ENCODE measurements at places on chromosomes 6 and 20.

DNA sequence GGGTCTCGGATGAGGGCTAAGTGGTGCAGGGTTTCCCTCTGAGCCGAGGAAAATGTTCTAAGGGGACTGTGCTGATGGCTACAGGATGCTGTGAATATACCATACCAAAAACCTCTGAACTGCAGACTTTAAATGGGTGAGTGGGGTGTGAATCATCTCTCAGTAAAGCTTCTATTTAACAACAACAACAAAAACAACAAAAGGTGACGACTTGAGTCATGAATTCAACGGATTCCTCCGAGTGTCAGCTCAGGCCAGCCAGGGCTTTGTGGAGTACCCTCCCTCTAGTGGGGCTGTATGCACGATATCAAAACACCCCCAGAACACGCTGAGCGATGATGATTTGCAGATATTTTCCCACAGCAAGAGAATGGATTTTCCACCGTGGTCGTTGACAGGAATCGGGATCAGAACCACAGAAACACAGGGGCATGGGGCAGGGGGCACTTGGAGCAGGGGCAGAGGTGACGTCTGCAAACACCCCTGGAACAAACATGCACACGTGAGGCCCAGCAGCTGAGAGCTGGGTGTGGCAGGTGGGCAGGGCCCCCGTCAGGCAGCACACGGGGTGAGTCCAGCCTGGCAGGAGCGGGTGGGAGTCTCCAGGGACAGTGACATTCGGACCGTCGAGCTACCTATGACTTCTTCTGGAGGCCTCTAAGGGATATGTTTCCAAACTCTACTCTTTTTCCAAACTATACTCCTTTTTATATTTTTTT, 38.6 kb downstream of the SLC2A4RG start:
- DNase-seq = no peak

DNA sequence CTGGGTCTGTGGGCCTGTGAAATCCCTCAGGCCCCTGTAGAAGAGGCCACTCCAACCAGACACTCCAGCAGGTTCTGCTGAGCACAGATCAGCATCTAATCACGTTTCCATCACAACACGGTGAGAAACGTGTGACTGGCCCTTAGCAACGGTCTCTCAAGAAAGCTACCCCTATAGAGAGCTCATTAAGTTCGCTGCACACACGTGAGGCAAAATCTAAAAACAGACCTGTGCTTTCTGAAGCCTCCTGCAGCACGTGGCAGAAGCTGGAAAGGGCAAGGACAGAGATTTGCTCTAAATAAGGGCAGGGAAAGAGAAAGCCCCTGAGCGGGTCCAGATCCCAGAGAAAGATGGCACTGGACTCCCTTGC, 56.5 kb downstream of the GPR6 start:
- DNase-seq = no peak

DNA sequence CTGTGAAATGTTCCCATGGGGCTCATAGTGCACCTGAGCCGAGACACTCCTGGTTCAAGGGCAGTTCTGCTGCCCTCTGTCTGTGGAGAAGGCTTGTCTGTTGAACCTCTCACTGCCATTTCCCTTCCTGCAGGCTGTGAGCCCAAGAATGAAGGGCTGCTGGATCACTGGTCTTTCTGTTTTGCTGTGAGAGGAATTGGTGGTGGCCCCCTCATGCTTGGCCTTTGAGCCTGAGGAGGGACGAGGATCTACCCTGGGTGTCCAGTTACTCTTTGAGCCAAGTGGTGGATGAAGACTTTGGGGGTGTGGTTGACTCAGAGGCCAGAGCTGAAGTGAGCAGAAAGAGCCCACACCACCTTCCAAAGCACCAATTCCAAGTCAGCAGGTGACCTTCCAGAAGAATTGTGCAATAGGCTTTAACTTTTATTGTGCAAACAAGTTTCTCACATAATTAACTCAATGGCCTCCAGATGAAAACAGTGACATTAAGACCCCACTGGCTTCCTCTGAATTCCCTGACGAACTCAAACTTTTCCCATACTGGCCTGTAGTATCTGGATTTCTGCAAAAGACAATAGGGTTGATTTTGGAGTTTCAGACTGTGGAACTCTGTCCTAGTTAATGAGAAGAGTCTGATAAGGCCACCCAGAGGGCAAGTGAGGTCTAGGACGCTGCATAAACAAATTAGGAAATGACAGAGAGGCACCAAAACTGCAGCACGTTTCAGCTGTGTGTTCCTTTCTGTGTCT, 101.5 kb downstream of the PHACTR3 start:
- no peak for DNase-seq

- no peak for DNase-seq
These were observed 30.8 kb upstream of the CEP162 start for GRCh38 chr6:84258268-84258667.

- DNase-seq = no peak
These were observed 25.6 kb upstream of the HLA-DQB1 start for GRCh38 chr6:32692019-32692418.

DNA sequence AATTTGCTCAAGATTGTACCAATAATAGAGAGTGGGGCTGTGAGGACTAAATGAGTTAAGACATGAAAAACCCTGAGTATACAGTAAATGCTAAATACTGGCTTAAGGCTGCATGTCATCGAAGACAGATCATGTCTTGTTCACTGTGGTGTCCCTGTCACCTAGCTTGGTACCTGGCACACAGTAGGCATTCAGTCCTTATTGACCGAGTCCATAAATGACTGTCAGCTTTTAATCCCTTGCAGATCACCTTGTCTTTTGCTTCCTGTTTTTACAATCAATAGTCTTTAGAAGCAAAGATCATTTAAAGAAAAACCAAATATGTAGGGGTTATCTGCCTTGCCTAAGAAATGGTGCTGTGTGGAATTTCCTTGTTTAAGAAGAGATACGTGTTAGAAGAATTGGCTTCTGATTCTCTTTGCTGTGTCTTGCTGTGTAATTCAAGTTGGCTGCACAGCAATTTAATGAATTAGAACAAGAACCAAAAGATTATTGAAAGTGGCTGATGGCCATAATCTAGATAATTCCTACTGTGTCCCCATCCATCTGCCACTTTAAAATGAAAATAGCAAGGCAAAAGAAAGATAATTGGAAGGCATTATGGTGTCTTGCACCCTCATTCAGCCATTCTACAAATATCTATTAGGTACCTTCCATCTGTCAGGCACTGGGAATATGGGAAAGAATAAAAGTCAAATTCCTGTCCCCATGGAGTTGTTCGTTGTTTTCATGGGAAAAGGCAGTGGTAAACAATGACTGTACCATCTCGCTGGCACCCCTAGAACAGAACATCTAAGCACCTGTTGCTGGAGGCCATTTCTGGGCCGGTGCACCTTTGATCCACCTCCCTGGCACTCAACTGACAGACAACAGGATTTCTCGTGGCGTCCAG, 12.4 kb upstream of the MAPK13 start:
- no peak for DNase-seq

DNA sequence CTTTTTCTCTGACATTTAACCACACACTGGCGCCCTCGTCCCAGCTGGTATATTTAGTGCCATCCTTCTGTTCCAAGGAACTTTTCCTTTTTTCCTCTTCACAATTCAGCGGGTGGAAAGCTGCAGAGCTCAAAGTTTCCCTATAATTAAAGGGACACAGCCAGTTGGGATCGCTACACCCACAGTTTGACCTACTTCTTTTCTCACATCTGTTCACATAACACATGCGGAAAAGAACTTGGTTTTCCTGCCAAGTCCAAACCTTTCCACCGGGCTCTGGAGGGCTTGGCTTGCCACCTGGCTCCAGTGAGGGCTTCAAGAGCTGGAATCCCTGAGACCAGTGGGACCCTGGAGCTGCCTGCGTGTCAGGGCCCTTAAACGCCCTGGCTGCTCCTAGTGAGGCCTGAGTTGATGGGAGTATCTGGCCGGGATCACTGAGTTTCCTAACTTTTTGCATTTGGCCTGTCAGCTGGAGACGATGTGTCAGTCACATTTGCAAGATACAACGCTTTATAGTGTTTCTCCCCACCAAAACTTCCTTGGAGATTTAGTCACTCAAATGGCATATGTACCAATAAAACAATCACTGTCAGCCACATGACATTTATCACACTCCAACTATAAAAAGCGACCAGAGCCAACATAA, 176.0 kb downstream of the SASH1 start:
- DNase-seq = no peak

DNA sequence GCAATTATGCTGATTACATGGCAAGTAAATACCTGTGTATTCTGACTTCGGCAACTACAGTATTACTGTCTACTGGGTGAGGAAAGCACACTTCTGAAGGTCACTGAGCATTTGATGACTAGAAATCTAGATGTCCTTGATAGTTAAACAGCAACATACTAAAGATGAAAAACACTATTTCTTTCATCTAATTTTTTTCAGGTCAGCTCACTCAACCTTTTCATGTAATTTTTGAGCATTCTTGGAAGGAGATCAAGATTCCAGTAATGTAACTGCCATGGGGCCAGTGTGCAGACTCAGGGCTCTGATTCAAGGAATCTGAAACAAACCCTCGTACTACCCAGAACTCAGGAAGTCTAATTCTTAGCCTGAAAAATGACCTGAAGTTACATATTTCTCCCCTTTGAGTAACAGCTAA, 222.6 kb upstream of the TAB2 start:
- DNase-seq = no peak

GRCh38 chr6:163759542-163759941, 345.0 kb downstream of the QKI start:
- DNase-seq = no peak

Data from NCI-H1436 (cell line).